Fibroblast of mammary gland (primary cell): ENCODE measurements at places on chromosomes 7 and 10.

- peak; percentile 48 for DNase-seq
These were observed at the start of gene GRM8 for GRCh38 chr7:127252778-127253280. Gene GRM8, minus strand, starts transcription at chr7:127252941.

- peak; percentile 66 for DNase-seq
These were observed 365.2 kb upstream of the MEOX2 start for GRCh38 chr7:16051561-16052255.

GRCh38 chr10:34674176-34674575, 140.9 kb downstream of the PARD3 start:
- DNase-seq: no peak

DNA sequence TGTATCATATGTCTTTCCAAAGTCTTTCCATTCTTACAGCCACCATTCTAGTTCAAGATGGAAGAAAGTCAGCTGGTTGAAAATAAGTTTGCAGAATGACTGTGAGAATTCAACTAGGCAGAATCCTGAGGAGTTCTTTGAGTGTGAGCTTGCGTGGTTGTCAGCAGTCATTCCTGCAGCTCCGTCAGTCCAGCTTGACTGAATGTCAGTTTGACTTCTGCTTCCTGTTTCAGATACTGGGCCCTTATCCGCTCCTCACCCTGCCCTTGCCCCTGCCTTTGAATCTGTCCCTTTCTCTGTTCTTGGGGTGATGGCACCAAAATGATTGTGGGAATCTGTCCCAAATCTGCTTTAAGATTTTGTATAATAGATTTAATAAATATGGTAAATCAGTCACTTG, 27.8 kb downstream of the SLC26A5 start:
- DNase-seq: no peak

- DNase-seq: no peak
These were observed 337.6 kb downstream of the CCSER2 start for GRCh38 chr10:84665883-84666463.

GRCh38 chr7:115410434-115410820, 488.5 kb downstream of the MDFIC start:
- DNase-seq: no peak

- DNase-seq: no peak
These were observed 248.5 kb upstream of the PLPP4 start for GRCh38 chr10:120208488-120208887.

- DNase-seq: no peak
These were observed 51.2 kb downstream of the KIAA1549 start for GRCh38 chr7:138929969-138930368.

DNA sequence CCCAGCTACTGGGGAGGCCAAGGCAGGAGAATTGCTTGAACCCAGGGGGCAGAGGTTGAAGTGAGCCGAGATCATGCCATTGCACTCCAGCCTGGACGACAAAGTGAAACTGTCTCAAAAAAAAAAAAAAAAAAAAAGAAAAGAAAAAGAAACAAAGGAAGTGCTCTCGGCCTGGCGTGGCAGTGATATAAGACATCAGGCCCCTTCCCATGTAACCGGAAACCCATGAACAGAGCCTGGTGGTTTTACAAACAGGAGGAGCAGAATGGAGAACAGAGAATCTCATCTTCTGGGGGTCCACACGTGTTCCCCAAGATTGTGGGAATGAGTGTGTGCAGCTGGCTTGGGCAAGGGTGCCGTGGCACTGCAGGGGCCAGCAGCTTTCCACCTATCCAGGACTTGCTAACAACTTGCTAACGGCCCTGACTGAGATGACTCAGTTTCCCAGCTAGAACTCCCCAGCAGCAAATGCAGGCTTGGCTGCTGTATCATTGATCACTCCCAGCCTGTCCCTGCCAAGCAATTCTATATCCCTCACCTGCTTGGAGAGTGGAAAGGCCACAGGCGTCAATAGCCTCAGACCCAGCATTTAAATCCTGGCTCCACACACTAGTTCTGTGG, 103.0 kb downstream of the COL26A1 start:
- DNase-seq: no peak

DNA sequence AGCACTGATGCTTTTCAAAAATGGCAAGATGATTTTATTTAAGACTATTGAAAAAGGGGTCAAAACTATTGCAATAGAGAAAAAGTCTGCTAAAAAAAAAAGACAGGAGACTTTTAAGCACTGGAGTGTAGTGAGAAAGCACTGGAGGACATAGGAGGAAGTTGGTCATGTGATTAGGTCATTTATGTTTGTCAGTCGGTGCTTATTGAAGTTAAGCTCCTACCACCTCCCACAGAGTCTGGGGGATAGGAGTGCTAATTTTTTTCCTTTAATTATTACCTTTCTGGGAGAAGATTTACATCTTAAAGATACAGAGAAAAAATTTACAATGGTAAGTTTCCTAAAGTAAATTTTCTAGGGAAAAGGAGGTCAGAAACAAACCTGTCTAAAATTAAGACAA, 80.2 kb upstream of the TMEM229A start:
- no peak for DNase-seq

DNA sequence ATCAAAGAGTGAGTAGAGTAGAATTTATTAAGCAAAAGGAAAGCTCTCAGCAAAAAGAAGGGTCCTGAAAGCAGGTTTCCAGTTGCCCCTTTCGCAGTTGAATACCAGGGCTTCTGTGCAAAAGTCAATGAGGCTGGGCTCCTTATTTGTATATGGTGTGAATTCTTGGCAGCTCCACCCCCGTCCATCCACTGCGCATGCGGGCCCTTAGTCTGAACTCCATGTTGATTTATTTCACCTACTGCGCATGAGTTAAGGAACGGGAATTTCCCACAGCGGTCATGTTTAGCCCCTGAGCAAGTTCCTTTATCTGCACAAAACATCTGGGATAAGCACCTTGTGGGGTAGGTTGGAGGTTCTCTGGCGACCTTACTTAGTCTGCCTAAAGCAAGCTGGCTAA, 325.6 kb downstream of the ZWINT start:
- no peak for DNase-seq

DNA sequence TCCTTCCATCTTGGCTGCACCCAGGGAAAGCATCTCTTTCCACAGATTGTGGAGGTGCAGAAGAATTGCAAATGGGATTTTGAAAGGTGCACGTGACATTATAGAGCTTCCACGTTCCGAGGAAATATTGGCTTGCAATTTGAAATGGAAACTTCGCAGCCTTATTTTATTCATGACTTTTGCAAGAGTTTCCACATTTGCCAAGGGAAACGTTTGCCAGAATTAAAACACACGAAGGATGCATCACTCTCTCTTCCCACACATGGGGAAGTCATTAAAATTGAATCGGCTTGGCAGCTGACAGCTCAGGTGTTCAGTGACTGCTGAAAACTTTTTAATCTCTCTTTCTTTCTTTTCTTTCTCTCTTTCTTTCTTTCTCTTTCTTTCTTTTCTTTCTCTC, 475.4 kb upstream of the IGFBP3 start:
- peak; percentile 64 for DNase-seq

- no peak for DNase-seq
These were observed 82.0 kb downstream of the TMEM168 start for GRCh38 chr7:112708236-112708635.

- no peak for DNase-seq
These were observed 631.4 kb upstream of the POT1 start for GRCh38 chr7:125561006-125561405.

DNA sequence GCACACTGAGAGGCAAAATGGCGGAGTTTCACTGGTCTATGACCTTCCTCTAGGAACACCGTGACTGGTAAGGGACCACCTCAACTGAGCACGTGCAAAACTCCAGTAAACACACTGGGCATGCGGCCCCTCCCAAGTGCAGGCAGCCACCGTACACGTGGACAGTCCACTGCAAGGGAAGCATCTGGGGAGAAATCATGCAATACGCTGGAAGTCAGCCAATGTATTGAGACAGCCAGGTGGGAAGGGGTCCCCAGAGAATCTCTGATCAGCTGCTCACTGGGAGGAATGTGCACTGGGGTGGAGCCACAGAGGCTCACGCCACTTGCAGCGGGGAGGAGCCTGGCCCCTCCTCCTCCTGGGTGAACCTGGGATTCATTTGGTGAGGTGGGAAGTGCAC, 49.3 kb downstream of the CFAP46 start:
- DNase-seq: peak; percentile 45

- peak; percentile 60 for DNase-seq
These were observed 55.6 kb upstream of the CAMK2B start for GRCh38 chr7:44380831-44381493.
